Urinary bladder (tissue), 4 donors: ENCODE measurements at places on chromosomes 3 and 15. TPM values are rescaled to one million over a fixed set of nuclear protein-coding genes. Genes with fewer than 3 reads are reported as not detected.

DNA sequence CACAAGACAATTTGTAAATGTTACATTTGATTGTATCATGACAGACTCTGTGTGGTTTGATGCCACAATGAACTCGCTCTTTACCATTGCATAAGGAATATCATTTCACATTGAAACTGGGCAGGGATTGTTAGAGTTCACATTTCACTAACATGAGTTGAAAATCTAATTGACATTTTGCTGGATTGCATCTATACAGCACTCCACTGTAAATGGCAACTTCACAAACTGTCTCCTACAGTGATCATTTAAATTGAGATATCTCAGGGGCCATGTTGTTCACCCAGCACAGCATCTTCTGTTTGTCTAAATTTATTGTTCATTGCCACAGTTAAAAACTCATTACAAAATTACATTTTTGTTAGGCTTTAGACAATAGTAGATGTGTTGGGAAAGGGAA is 499.4 kb downstream of the GBE1 start:
- DNase-seq, result no peak

DNA sequence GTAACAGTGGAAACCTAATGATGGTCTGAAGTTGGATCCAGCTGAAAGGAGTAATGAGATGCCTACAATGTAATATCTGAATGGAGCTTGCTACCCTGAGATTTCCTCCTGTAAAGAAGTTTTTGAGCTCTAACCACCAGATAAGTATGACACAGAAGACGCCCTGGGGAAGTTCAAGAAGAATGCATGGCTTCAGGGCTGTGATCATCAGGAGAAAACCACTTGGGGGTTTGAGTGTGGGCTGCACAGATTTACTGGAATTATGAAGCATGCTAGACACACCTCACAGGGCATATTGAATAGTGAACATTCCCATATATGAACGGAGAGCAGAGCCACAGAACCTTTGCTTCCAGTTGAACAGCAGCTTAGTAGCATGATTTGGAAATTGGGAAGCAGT is 10.6 kb upstream of the CCDC80 start:
- DNase-seq, result no peak

DNA sequence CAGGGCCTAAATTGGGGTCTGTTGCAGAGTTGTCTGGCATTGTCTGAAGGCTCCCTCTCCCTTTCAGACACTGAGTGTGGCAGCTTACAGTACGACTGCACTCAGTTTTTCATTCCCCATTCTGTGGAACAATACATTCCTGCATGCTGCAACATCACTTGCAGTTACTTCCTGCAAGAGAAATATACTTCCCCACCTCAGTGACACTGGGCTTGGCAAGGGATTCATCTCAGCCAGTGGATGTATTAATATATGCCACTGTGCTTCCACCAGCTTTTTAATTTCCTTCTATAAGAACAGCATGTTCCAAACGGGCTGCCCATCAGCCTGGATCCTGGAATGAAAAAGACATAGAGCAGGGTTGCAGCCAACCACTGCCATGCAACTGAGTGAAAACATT is 23.1 kb downstream of the B3GALNT1 start:
- no peak for DNase-seq

DNA sequence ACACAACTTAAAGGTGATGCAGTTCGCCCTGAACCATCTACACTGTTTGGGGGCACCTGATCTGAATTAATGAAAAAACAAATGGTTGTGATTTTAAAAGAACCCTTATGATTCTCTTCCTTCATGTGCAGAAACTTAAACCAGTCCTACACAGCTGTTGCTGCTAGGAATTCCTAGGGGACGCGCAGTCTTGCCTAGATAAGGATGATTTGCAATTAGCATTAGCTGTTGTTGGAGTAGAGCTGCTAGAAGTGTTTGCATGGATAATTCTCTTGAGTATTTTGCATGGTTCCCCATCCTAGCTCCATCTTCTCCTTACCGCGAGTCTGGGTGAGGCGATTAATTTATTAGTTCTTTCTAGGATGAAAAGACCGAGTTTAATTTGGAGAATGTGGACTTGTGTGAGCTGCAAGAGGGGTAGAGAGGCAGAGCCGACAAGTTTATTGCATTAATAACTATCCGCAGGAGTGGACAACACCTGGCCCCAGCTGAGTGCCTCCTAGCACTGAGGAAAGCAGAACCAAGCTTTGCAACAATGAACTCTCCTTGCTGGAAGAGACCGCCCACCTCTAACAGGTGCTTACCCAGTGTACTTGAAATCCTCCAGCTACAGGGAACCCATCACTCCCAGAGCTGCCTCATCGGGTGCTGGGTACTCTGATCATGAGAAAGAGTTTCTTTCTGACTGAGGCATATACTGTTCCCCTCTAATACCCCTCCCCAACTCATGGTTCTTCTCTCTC is 75.0 kb upstream of the WNT7A start:
- no peak for DNase-seq

- DNase-seq, result no peak
Observed at GRCh38 chr3:136074546-136075170, 109.1 kb downstream of the PPP2R3A start.

DNA sequence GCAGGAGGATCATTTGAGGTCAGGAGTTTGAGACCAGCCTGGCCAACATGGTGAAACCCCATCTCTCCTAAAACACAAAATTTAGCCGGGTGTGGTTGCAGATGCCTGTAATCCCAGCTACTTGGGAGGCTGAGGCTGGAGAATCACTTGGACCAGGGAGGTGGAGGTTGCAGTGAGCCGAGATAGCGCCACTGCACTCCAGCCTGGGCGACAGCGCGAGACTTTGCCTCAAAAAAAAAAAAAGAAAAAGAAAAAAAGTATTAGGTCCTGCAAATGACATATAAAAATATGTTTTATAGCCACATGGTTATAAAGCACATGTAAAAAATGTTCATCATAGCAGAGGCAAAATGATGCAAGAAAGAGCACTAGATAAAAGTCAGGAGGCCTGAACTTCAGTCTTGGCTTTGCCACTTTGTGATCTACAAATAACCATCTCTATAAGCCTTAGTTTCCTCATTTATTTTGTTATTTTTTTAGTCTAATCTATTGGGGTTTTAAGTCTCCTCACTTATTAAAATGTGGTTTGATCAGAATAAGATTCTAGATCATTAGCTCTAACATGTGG is 4.9 kb downstream of the SLC12A6 start:
- no peak for DNase-seq

GRCh38 chr3:64058566-64058965 is 35.3 kb upstream of the PSMD6 start:
- no peak for DNase-seq

GRCh38 chr3:14393440-14394106 is 8.8 kb upstream of the SLC6A6 start:
- no peak for DNase-seq

GRCh38 chr3:98817547-98818041 is 54.5 kb downstream of the ST3GAL6 start:
- no peak for DNase-seq

Gene C3orf52
- total RNA-seq, result 7.5 TPM

Gene PLSCR5
- total RNA-seq, result not detected

DNA sequence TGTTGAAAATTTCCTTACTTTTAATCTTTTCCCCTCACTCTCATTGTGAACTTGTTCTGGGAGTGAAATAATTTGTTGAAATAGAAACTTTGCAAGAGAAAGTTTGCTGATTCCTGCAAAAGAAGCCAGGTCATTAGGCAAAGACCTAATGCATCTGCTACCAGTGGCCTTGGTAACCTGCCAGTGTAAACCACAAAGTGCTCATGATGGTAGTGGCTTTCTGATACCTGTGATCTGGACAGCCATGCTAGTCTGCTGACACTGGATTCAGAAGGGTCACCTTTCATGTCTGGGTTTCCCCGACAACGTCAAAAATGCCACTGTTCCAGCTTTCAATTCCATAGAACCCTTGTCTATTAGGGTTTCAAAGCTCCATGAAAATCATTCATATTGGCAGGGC is 123.7 kb upstream of the MCTP2 start:
- DNase-seq, result no peak

- DNase-seq, result no peak
Observed at GRCh38 chr3:154175041-154175440, 53.9 kb downstream of the ARHGEF26 start.

Gene NOX5
- total RNA-seq, result 0.16 TPM

- DNase-seq, result no peak
Observed at GRCh38 chr3:63931290-63931689, 19.1 kb upstream of the SCAANT1 start.

DNA sequence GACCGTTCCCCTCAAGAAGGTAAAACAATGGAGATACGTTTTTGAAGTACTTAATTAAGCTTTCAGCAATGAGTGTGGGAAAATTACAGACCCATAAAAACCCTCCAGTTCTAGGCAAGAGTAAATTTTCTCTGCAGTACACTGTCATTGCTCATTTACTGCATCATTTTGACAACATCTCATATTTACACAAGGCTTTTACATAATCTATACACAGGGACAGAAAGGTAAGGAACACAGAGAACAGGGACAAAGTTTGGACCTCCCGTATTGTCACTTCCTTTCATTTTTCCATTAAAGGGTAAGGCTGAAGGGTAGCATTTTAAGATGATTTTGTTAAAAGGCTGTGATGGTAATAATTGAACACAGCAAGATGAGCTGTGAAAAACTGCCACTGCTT is 7.4 kb upstream of the HGD start:
- no peak for DNase-seq

Gene ZNF197
- 37.9 TPM for total RNA-seq

GRCh38 chr15:97915261-97915660 is 45.2 kb upstream of the ARRDC4 start:
- no peak for DNase-seq

Gene CAV3
- 6.8 TPM for total RNA-seq

GRCh38 chr15:73941871-73942635 is 15.8 kb downstream of the LOXL1 start:
- DNase-seq, result no peak

Gene EHD4
- total RNA-seq, result 17.0 TPM

DNA sequence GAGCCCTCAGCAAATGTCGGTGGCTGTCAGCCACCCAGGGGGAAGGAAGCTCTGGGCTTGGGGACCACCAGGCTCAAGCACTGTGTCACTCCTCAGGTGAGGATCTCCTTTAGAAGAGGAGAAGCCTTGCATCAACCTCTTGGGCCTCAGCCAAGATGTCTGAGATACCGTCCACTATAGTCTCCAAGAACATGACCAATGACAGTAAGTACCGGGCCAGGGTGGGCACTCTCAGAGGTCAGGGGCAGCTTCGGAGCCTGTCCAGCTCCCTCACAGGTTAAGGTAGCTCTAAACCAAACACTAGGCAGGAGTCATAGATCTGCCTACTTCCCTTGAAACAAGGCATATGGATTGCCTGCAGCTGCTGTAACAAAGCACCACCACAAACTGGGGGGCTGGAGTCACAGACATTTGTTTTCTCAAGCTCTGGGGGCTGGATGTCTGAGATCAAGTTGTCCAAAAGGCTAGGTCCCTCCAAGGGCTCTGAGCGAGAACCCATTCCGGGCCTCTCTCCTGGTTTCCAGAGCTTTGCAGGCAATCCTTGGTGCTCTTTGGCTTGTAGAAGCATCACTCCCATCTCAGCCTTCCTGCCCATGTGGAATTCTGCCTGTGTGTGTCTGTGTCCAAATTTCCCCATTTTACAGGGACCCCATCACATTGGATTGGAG is 1.3 kb downstream of the CFAP100 start:
- DNase-seq, result no peak

Gene ACP3
- 3.2 TPM for total RNA-seq

Gene CMC1
- total RNA-seq, result 20.5 TPM

Gene AHSG
- 0.26 TPM for total RNA-seq

DNA sequence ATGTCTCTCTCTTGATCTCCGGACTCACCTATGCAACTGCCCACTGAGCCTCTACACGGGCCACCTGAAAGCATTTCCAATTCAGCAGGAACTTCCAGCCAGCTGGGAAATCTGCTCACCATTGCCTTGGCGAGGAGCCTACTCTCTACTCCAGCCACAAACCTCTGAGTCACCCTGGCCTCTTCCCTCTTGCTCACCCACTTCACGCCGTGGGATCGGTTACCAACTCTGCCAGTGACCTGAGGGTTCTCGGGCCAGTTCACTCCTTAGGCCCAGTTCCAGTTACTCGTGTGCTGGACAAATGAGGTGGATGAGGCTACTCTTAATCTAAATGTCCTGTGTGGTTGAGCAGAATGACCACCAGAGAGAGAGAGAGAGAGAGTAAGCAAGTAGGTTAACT is 70.1 kb downstream of the CEMIP start:
- DNase-seq, result no peak

DNA sequence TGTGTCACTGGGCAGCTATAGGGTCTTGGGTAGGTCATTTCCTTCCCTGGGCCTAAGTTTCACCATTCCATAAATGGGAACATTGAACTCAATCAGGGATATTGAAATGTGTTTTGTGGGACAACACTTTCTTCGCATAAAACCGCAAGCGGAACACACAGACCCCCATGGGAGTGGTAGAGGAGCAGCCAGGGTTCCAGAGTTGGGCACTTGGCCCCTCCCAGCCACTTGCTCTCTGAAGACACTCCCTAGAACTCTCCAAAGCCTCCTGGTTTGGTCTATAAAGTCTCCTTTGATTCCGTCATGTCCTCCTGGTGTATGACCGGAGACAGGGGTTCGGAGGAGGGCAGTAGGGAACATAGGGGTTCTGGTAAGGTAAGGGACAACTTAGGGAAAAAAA is 271.7 kb downstream of the UACA start:
- no peak for DNase-seq

DNA sequence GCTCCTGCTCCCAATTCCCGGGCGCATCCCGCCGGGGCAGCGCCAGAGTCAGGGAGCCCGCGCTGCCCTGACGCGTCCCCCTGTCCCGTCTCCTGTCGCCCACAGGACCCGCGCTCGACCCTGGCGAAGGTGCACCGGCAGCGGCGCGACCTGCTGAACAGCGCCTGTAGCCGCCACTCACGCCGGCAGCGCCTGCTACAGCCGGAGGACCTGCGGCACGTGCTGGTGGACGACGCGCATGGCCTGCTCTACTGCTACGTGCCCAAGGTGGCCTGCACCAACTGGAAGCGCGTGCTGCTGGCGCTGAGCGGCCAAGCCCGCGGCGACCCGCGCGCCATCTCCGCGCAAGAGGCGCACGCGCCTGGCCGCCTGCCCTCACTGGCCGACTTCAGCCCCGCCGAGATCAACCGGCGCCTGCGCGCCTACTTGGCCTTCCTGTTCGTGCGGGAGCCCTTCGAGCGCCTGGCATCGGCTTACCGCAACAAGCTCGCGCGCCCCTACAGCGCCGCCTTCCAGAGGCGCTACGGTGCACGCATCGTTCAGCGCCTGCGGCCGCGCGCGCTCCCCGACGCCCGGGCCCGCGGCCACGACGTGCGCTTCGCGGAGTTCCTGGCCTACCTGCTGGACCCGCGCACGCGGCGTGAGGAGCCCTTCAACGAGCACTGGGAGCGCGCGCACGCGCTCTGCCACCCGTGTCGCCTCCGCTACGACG is 16.9 kb downstream of the C3orf22 start:
- no peak for DNase-seq
